ENCODE measurements at places on chromosomes 2 and 18.

GRCh38 chr2:226247289-226248275, 552.0 kb downstream of the IRS1 start:
- DNase-seq: no peak

GRCh38 chr2:86001326-86001725, 104.4 kb downstream of the POLR1A start:
- no peak for DNase-seq

DNA sequence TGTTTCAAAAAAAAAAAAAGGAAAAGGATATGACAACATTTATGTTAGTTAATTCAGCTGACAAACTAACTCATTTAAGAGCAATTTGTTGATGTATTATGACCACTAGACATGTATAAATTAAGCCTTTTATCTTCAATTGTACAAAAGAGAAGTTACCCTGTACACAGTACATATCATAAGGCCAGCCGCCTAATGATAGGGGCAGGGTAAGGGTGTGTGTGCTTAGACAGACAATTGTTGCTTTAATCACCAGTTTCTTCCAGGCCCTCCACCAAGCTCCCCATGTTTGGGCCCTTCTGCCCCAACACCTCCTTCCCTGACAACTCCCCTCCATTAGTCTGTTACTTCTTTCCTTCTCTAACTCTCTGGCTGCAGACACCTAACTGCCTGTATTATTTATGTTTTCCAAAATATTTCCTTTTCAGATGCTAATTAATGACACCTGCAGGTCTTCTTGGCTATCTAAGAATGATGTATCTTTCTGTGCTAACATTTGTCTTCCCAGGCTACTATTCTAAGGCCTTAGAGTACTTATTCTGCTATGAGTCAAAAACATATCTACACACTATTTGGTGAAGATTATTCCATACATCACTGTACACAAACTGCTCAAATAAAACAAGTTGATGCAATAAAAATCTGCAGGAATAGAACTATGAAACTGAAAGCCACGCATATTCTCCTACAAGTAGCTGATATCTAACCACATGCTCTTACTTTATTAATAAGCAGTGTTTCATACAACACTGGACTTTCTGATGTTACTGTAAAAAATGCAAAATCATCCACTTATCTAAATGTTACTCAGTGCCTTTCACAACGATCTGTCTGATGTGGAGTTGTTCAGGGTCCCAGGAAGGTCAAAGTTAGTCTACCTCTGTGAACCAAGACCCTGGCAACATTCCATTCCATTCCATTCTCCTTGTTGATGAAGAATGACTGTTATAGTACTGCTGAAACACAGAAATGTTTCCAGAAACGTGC, 26.4 kb downstream of the TMEM131 start:
- DNase-seq: no peak

- no peak for DNase-seq
Measured at GRCh38 chr2:233349005-233349998, 5.0 kb upstream of the DGKD start.

DNA sequence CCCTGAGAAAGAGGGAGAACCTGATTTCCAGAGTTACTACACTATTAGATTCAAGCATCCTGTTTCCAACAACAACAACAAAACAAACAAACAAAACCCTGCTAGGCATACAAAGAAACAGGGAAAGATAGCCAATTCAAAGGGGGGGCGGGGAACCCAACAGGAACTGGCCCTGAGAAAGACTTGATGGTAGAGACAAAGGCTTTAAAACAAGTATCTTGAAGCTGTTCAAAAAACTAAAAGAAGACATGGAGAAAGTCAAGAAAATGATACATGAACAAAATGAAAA, 147.1 kb downstream of the THADA start:
- no peak for DNase-seq

DNA sequence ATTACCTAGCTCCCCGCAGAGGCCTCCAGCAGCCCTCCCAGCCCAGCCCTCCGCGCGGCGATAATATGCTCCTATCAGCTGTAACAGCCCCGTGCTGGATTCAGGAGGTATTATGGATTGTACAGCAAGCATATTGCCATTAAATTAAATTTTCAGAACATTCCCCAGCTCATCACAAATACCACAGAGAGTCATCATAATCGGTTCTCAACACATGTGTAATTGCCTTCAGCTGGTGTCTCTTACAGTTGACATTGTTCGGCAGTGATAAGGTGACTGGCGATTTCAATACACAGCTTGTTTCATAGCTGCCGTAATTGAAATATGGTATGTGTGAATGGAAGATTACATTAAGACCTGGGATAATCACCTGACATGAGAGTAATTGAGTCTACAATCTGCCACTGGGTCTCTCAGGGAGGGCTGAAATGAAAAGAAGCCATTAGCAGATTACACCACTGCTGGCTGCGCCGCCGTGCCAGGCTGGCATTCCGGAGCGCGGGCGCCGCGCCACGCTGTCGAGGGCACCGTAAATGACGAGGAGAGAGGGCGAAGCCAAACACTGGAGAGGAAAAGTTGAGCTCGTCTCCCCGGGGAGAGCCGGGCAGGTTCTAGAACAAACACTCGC, 549.4 kb upstream of the SALL3 start:
- DNase-seq: no peak

DNA sequence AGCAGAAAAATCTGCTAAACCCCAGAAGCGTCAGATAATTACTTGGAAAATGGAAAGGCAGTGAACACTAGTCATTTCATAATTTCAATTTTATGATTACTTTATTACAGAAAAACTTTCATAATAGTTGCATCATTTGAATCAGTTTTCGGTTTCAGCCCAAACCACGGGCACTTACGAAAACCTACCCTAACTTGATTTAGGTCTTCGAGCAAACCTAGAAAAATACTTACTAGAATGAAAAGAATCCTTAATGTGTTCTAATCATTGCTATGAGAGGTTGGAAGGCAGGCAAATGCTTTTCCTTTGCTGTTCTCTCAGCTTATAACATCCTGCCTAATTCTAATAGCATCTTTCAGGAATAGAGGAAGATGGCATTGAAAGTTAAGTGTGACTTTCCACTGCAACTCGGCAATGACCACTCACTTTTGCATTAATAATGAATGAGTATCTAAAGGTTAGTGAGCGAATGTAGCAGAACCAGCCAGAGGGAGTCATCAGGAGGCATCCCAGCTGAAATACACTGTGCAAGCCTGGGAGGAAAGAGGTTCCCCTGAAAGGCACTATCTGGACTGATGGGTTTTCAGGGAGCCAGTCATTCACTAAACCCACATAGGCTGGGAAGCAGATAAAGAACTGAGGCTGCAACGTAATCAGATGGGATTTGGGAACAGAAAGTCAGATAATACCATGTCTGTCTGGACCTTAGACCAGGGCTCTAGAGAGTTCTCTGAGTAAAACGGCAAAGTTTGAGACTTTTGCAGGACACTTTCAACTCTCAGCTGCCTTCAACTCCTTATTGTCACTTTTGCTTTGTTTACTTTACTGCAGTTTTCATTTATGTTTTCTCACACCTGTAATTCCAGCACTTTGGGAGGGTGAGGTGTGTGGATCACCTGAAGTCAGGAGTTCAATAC, 520.8 kb downstream of the RNF144A start:
- DNase-seq: no peak

GRCh38 chr2:190110131-190110530, 47.6 kb upstream of the MSTN start:
- DNase-seq: no peak

GRCh38 chr2:148936857-148937450, 61.9 kb downstream of the KIF5C start:
- DNase-seq: no peak

DNA sequence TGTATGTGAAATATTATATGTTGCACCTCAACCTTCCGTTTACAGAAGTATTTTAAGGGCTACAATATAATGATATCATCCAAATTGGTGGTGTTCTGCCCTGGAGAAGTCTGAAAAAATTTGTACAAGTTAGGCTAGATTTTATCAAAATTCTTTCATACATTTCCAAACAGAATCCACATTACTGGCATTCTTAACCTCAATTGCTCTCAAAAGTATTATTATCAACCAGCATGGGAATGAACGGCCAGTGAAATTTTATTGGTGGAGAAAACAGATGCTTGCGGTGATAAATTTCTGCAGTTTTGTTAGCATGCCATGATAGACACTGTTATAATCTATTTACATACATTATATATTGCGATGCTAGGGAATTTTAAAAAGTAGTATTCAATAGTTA, 88.3 kb upstream of the TFPI start:
- DNase-seq: no peak

GRCh38 chr2:177332992-177333388, 59.6 kb upstream of the AGPS start:
- no peak for DNase-seq

DNA sequence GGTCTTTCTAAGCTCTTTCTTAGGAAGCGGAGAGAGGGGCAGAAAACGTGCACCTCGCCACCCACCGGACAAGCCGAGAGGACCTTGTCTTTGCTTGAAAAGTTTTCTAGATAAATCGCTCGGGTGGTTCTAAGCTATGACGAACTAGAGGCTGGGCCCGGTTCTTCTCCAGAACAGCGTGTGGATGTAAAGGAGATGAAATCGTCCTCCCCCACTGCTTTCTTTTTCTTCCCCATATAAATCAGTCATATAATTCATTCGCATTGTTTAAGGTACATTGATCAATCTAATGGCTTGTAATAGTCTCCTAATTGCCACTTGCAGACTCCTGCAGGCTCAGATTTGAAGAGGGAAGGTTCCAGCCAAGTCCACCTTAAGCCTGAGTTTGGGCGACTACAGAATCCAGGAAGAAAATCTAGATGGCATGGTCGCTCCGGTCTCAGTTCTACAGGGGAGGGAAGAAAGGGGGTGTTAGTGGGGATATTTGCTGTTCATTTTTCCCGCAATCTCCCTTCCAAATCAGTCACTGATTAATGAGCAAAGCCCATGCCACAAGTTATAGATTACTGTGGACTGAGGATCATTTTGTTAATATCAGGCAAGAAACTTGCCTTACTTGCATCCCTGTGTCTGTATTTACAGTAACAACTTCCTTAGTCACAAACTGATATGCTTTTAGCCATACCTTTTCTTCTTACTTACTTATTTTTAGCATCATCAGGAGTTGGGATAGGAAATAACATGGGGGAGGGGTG, 5.6 kb upstream of the SP9 start:
- no peak for DNase-seq

GRCh38 chr18:79979843-79980242, 8.5 kb downstream of the TXNL4A start:
- no peak for DNase-seq

GRCh38 chr2:60515721-60516226, 37.7 kb downstream of the BCL11A start:
- no peak for DNase-seq

DNA sequence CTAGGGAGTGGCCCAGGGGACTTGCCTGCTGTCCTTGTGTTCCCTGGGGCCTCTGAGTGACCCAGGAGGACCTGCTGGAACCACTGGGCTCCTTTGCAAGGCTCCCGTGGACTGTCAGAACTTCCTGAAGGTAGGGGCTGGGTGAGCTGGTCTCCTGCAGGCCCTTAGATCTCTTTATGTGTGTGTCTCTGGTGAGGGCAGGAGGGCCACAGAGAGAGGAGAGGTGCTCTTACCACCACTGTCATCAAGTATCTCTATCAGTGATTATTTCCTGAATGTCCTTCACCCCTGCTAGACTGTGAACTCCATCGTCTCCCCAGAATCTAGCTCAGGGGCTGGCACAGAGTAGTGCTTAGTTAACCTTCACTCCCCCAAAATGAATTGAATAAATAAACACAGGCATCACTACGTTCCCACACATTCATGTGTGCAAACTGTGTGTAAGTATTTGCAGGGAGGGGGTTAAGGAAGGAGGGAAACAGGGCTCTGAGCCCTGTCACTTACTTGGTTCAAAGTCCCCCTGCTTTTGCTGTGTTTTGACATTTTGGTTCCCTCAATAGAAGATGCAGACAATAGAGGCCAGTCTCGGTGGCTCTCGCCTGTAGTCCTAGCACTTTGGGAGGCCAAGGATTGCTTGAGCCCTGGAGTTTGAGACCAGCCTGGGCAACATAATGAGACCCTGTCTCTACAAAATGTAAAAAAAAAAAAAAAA, 100.8 kb upstream of the HAAO start:
- DNase-seq: no peak

DNA sequence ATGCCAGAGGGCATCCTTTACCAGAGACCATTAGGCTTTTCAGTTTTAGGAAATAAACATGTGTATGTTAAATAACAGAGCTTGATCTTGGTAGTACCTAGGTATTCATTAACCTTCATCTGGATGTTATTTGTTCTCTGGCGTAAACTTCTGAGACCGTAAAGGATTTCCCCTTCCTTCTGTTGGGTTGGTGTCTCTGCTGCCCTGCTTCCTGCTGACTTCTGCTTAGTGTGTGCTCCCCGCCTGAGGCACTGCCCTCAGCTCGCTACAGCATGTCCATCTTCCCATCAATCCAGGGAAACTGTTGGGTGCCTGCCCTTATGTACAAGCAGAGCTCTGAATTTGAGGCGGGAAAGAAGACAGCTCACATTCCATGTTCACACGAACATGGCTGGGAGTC, 177.9 kb downstream of the TPGS2 start:
- no peak for DNase-seq

DNA sequence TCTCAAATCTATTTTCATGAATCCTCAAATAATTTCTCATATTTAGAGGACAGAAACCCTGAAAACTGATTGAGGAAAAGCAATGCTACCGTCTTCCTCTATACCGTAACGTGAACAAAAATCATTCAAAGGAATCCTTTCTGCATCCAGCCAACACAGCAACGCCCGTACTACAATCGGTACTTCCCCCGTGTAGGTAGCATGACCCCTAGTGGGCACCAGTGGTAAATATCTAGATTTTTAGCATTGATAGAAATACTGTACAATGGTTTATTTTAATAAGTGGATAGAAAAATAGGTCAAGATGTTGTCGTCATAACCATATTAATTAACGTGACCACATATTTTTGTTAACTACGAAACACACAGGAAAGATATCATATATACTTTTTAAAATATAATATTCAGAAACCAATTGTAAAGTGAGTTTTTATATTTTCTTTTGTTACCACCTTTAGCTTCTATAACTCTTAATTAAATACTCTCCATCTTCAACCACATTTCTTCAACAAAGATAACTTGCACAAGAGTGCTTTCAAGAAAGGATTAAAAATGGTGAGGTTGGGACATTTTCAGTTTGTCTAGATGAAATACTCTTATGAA, 194.1 kb downstream of the SS18 start:
- no peak for DNase-seq

DNA sequence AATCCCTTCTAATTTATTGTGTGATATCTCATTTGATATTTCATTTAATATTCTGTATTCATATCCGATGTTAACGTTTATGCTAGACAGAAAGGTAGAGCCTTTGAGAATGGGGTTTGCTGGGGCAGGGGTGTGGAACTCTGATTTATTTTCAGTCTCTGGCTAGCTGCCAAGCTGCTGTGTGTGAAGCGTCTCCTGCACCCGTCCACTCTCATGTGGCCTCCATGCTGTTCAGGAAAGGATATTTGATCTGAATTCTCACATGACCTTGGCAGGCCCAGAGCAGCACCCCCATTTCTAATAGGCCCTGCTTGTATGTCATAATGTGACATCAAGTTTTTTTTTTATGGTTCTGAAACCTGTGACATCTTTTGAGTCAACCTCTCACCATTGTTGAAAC, 1.6 kb downstream of the IL1R1 start:
- no peak for DNase-seq

GRCh38 chr2:236291476-236291875, 27.3 kb upstream of the ASB18 start:
- DNase-seq: no peak

Data from activated T-helper 2 cell treated with anti-CD3 and anti-CD28 coated beads, Interferon-gamma antibody, Interleukin-2, Interleukin-4, amounts not matched to agents 10 μg/mL and 5 μg/mL and 100 μg/mL, durations not matched to agents 14 hours and 24 hours and 36 hours (primary cell).